ENCODE measurements at places on chromosomes 4 and X. TPM values are rescaled to one million over a fixed set of nuclear protein-coding genes. Genes with fewer than 3 reads are reported as not detected.

Gene SYAP1
- 53.8 TPM for total RNA-seq

Gene PDE6B
- total RNA-seq: not detected

Gene NXF2B
- not detected for total RNA-seq

Gene SERTM2
- total RNA-seq: 0.19 TPM

Gene PHOX2B
- total RNA-seq: not detected

Gene LRRC66
- 0.38 TPM for total RNA-seq

Gene UBL4A
- 51.3 TPM for total RNA-seq

Gene FOXR2
- not detected for total RNA-seq

Gene SLC4A4
- 21.1 TPM for total RNA-seq

Gene ZNF711
- 0.38 TPM for total RNA-seq

Gene WDFY3
- 78.6 TPM for total RNA-seq

Gene NHS
- total RNA-seq: 2.3 TPM

Gene NIPAL1
- 2.9 TPM for total RNA-seq

Gene UGT8
- total RNA-seq: 0.19 TPM

Gene PPP2R2C
- not detected for total RNA-seq

Gene EDNRA
- 10.1 TPM for total RNA-seq

Gene LPAR4
- total RNA-seq: 0.19 TPM

Gene TRPC3
- total RNA-seq: under 0.01 TPM

Measured in regular cardiac myocyte (primary cell).